ENCODE measurements at places on chromosomes 13 and 19.

- DNase-seq: no peak
Observed at GRCh38 chr19:16227837-16228636, 30.3 kb downstream of the AP1M1 start.

GRCh38 chr13:61672756-61673155, 257.1 kb upstream of the PCDH20 start:
- DNase-seq: no peak

GRCh38 chr19:778910-779653, 18.2 kb upstream of the PTBP1 start:
- no peak for DNase-seq

DNA sequence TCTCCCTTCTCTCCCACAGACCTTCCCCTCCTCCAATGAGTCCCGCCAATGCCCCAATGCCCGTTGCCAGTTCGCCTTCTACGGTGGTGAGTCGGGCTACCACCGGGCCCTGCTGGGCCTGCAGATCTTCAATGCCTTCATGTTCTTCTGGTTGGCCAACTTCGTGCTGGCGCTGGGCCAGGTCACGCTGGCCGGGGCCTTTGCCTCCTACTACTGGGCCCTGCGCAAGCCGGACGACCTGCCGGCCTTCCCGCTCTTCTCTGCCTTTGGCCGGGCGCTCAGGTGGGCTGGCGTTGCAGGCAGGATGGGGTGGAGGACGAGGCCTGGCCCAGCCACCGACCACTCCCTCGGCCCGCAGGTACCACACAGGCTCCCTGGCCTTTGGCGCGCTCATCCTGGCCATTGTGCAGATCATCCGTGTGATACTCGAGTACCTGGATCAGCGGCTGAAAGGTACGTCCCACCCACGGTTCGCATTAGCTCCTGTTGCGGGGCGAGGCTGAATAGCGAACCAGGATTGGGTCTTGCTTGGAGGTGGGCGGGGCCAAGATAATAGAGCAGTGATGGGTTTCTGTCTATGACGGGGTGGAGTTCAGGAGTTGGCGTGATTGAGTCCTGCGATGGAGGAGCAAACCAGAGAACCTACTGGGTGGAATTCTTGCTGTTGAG, 11.1 kb downstream of the SLC44A2 start:
- no peak for DNase-seq

DNA sequence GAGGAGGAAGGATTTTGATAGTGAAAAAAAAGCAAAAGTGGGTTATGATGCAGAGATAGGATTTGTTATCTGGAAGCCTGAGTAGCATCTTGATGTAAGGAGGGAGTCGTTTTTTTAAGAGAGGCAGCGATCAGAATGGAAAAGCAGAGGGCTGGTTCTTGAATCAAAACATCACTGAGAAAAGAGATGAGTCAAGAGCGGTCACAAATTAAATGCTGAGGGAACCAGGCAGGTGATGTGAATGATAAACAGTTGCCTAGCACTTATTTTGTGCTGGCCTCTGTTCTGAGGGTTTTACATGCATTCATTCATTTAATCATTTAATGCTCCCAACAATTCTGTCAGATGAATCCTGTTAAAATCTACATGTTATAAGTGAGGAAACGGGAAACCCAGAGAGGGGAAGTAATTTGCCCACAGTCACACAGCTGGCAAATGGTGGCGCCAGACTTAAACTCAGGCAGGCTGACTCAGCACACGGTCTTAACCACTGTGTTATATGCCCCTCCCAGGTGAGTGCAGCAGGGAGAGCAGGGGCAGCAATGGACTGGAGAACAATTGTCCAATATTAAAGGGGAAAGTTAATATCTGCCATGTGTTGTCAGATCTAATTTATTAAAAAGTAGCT, 21.4 kb downstream of the SIGLECL1 start:
- no peak for DNase-seq

GRCh38 chr19:14113762-14114414, 3.7 kb downstream of the PRKACA start:
- peak; percentile 42 for DNase-seq

- DNase-seq: no peak
Observed at GRCh38 chr13:108113407-108113806, 101.9 kb downstream of the LIG4 start.

GRCh38 chr19:4557144-4557970, 2.1 kb downstream of the SEMA6B start:
- no peak for DNase-seq

DNA sequence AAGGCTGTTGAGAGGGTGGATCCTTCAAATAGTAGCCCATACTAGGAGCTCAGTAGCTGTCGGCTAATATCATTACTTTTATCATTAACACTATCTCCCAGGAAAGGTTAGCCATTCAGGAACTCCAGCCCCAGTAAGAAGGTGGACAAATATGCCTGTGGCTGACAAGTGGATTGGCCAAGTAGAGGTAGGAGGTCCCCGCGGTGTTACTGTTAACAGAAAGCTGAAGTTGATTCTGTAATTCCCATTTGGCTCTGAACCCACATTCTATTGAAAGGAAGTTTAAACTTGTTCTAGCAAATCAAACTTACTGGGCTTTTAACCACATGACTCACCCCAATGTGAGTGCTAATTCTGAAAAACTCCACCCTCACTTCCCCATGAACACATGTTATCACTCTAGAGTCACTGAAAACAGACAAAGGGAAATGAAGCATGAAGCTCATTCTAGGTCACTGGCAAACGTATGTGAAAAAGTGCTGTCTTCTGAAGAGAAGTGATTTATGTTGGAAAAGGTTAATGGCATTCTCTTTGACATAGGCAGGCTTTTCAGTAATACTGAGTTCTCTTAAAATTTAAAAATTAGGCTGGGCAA, 273.5 kb downstream of the FGF14 start:
- DNase-seq: no peak

DNA sequence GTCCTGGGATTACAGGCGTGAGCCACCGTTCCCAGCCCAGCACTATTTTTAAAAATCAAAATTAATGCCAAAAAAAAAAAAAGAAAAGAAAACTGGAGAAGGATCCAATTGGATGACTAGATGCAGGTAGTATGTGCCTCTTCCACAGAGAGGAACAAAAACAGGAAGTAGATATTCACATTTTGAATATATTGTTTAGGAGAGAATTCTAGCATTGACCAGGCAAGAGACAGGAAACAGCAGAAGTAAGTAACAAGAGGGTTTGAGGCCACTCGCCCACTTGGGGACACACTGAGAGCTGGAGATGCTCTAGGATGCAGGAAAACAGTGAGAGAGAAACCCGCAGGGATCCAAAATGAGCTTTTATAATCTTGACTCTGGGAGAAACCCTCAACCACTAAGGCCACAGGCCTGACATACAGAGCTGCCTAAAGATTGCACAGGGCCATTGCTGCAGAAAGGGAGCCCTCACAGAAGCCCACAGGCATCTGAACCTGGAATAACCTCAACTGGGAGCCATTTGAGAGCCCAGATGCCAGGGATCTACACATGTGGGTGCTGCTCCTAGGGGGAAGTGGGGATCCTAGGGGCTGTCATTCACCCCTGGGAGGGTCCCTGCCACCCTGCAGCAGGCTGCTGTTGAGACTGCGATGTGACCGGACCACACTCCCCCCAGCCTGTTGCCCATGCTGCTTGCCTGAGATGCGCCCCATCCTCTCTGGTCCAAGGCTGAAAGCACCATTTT, 28.2 kb downstream of the IGFL2 start:
- DNase-seq: no peak

DNA sequence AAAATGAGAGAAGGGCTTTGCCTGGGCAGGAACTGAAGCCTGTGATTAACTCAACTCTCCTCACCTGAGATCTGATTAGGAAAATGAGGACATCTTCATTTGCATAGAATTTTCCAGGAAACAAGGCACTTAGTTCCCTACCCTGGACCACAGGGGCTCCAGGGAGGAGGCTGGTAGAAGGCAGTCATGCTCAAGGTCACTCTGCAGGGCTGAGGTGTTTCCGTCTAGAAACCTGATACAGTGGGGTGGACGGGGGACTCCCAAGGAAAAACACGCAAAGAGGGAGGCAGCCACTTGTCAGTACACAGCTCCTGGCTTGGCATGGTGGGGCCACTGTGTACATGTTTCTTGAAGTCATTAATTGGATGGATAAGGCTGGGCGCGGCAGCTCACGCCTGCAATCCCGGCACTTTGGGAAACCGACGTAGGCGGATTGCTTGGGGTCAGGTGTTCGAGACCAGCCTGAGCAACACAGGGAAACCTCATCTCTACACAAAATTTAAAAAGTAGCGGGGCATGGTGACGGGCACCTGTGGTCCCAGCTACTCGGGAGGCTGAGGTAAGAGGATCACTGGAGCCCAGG, 6.0 kb downstream of the KLK14 start:
- DNase-seq: no peak

- DNase-seq: peak; percentile 27
Observed at GRCh38 chr19:50415661-50416033, 3.1 kb upstream of the SPIB start.

DNA sequence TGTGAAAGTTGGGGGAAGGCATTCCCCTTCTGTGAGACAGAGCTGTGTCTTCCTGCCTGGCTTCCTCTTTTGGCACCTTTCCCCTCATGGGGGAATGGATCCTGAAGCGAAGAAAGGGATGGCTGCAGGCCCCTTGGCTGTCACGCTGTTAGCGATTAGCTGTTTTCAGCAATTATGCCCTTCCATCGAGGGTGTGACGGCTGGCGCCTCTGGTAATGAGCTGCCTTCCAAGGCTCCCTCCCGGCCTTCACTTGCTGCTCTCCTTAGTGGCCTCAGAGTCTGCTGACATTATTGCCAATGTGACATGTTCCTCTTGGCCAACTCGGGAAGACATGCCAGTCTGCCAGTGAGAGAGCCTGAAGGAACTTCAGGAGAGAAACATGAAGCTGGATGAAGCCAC, 162.1 kb downstream of the ZIC5 start:
- DNase-seq: no peak

GRCh38 chr19:49823472-49823871, 5.4 kb downstream of the MED25 start:
- DNase-seq: no peak

DNA sequence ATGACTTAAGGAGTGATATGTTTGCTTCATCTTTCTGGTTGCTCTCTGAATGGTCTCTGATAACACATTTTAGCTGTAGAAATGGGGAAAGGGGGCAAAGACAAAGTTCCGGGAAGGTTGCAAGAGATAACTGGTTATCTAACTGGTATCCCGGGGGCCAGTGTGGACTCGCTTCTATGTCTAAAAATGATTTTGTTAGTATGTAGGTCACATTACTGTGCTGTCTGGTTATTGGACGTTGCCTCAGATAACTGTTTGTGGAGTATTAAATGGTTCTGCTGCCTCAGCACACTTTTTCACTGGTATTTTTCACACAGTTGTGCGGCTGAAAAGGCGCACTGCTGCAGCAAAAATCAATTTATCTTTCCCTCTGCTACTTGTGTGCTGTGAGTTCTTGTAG, 63.0 kb upstream of the ZNF536 start:
- DNase-seq: no peak

DNA sequence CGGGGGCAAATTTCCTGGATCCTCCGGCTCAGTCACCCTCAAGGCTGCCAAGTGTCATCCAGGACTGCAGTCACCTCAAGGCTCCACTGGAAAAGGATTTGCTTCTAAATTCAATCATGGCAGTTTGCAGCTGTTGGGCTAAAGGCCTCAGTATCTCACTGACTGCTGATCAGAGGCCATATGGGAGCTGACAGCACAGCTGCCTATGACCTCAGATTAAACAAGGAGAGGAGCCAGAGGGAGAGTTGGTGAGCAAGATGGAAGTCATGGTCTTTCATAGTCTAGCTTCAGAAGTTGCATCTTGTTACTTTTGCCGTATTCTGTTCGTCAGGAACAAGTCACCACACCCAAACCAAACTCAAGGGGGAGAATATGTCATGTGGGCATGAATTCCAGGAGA, 849.7 kb downstream of the UQCRFS1 start:
- no peak for DNase-seq

- no peak for DNase-seq
Observed at GRCh38 chr13:44140888-44141724, 232.5 kb upstream of the SERP2 start.

- no peak for DNase-seq
Observed at GRCh38 chr13:93460005-93460404, 233.4 kb downstream of the GPC6 start.

DNA sequence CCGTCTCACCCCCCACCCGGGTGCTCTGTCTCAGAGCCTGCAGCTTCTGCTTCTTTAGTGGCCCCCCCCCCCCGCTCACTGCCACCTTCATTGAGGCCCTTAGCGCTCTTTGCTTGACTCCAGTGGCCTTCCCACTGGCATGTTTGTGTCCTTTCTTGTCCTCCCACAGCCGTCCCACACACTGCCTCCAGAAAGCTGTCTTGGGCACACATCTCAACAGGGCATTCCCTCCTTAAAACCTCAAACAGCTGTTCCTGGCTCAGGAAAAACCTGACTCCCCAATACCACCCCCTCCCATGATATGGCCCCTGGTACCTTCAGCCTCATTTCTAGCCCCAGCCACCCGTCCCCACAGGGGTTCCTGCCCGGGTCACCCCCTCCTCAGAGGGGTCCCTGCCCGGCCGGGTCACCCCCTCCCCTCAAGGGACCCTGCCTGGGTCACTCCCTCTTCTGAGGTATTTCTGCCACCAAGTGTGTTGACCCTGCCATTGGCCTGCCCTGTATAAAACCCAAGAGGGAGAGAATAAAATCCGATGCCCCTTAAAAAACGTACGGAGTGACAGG, 8.9 kb downstream of the B3GLCT start:
- DNase-seq: no peak

GRCh38 chr19:58059671-58060078, 593 bp downstream of the ZNF135 start:
- no peak for DNase-seq

GRCh38 chr19:18223860-18224524, 2.2 kb downstream of the PDE4C start:
- DNase-seq: peak; percentile 45

- peak; percentile 94 for DNase-seq
Observed at GRCh38 chr19:53254411-53255341, at the start of gene ZNF677. Gene ZNF677, minus strand, starts transcription at chr19:53254873. Its CDS starts 3,323 bp downstream, at chr19:53251550.

DNA sequence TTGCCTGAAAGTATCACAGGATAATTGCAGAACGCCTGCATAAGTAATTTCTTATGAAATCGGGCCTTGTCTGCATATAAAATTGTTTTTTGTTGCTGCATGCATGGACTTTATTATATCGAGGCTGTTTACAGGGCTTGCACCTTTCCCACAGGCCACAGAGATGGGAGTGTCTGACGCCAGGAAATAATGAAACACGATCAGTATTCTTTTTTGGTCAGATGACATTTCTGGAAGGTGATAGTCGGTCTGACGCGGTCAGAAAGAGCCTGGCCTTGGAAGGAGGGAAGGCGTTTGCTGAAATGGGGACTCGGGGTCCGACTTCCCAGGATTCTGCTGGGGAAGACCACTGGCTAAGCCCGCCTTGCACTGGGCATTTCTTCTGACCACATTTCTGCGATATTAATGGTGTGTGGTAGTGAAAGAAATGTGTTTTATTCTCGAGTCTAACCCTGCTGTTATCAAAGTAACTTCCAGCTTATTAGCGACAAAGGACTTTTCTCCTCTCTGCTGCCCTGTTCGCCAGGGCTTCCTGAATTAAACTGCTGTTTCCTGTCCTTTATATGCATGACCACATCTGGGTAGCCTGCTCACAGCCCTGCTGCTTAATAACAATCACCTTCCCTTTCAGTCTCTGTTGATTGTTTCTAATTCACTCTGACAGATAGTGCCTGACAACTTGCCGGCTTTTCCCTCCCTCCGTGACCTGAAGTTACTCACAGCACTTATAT, 11.6 kb upstream of the ZNF536 start:
- no peak for DNase-seq

GRCh38 chr13:107906131-107906530, 309.2 kb downstream of the LIG4 start:
- no peak for DNase-seq

- DNase-seq: no peak
Observed at GRCh38 chr13:47678201-47678968, 322.7 kb downstream of the SUCLA2 start.

All from left ventricle myocardium inferior (tissue), 1 donor.